ENCODE measurements at places on chromosomes 3 and 15. TPM values are rescaled to one million over a fixed set of nuclear protein-coding genes. Genes with fewer than 3 reads are reported as not detected.

Gene PLSCR2
- 2.6 TPM for total RNA-seq

Gene TIMP4
- total RNA-seq, result 16.5 TPM

Gene CCRL2
- 6.3 TPM for total RNA-seq

Gene ZMAT3
- 16.7 TPM for total RNA-seq

Gene ZNF620
- total RNA-seq, result 5.4 TPM

Gene HDDC3
- 19.5 TPM for total RNA-seq

Gene ROPN1
- not detected for total RNA-seq

Gene EEFSEC
- 20.0 TPM for total RNA-seq

Gene UROC1
- not detected for total RNA-seq

Gene NTRK3
- total RNA-seq, result 11.8 TPM

Gene LZTFL1
- total RNA-seq, result 24.5 TPM

GRCh38 chr3:151899996-151900395 is 26.6 kb downstream of the SUCNR1 start:
- DNase-seq, result no peak

DNA sequence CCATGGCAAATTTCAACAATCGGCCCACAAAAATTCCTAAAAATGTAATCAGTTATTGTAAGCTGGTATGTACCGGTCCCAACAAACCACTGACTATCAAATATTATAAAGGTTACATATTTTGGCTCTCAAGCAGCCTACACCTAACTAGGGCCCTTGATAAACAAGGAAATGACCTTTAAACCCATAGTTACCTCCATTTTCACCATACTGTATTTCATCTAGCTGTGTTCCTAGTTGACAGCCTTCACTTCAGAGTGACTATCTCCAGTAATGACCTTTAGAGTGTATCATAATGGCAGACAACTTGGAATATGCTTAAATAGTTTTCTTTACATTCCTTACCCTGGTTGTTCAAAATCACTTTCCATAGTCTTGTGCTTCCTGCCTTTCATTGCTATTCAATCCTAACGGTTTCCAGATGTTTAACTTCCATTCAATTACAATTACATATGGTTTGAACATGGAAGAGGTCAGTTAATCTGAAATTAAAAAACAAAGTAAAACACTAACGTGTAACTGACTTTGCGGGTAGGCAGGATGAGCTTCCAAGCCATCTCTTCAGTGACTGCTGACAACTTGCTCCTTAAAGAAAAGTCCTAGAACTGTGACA is 111.9 kb upstream of the TSC22D2 start:
- no peak for DNase-seq

- DNase-seq, result no peak
Measured at GRCh38 chr3:100811779-100812507, 102.6 kb downstream of the TFG start.

DNA sequence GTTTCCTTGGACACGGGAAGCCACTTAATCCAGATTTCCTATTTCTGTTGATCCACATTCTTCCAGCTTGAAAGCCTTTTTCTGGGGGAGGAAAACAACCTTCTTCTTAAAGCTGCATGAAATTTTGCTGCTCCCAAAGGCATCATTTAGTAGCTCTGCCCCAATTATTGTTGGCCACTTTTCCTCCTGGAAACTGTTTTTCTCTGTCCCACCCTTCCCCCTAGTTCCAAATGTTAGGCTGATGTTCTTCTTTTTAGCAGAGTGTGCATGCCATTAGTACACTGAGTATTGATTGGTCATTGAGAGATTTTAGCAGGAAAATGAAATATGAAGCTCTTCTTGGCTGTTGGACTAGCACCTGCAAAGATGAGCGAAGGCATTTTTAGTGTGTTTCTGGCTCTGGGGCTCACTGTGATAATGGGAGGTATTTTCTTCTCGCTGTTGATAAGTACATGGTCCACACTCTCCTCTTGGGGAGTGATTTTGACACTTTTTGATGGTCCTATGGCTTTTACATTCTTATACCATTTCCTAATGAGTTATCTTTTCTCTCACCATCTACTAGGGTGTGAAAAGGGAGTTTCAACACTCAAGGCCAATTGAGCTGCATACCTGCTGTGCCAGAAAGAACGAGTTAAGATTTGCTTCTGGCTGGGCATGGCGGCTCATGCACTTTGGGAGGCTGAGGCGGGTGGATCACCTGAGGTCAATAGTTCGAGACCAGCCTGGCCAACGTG is 200.5 kb downstream of the PTPRG start:
- DNase-seq, result no peak

DNA sequence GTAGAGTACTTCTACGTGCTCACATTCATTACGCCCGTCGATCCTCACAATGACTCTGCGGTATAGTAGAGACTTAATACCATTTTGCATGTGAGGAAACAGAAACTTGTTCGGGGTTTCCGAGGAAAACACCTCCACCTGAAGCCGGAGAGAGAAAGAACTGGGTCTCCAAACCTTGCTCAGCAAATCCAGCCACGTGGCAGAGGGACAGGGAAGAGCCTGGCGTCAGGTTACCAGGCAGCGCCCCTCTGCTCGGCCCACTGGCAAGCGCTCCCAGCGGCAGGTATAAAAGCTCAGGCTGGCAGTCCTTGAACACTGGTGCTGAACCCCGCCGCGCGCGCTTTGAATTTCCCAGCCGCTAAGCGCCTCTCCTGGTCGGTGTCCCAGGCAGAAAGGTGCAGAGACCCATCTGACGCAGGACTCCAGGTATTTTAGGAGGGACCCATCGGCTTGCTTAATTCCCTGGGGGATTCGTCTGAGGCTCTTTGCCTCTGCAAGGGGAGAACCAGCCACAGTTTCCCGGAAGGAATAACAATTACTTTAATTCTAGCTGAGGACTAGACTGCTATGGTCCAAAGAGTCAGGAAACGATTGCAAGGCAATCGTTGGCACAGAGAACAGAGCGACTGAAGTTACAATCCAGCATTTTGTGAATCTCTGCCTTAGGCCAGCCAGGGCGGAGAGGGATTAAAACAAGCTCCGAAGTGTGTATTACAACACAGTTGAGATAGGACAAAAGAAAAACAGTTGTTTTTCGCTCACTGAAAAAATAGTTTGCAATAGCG is at the start of gene C2CD4A:
C2CD4A (plus strand) TSS at position 315 of the 785 bp plus-strand sequence. CDS start 637 bp downstream, outside the sequence.
- DNase-seq, result peak; percentile 78

- DNase-seq, result no peak
Measured at GRCh38 chr3:39154280-39155021, 1.1 kb upstream of the CSRNP1 start.

- no peak for DNase-seq
Measured at GRCh38 chr3:177882124-177882648, 654.0 kb upstream of the KCNMB2 start.

DNA sequence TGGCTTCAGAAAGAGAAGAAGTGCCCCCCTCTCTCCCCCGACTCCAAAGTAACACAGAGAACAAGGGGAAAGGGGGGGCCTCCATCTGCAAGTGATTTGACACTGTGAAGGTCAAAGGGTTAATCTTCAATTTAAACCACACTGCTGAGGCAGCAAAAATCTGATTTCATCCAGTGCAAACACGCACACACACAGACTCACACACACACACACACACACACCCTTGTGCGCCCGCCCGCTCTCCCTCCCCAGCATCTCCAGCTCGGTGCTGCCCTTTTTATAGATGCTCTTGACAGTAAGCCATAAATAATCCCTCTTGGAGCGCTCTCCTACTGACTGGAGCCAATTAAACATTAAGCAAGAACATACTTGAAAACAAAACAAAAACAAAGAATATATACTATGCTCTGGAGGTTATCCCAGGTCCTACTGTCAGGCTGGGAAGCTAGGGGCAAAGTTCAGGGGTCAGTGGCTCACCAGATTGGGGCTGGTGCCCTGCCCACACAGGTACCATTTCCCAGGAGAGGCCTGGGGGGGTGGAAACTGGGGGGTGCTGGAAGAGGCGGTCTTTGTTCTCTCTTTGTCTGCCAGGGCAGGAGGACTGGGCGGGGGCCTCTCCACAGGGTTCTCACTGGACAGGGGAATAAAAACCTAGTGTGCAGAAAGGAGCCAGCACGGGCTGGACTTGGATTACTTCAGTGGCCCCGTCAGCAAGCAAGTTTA is 16.3 kb downstream of the BMF start:
- peak; percentile 80 for DNase-seq

DNA sequence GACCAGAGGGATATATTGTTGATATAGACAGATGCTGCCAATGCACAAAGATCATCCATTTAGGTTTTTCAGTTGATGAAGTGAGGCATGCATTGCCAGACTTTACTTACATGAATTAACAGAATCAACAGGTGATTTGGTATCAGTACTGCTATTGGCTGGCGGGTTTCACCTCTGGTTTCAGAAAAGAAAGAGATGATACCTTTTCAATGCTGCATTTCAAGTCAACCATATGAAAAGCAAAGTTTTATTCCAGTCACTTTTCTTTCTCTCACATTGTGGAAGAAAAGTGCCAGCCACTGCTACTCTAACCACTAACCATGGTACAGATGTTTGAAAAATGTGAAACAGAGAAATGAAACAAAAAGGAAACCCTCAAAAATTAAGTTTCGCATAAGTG is 289.1 kb downstream of the TIGIT start:
- no peak for DNase-seq

DNA sequence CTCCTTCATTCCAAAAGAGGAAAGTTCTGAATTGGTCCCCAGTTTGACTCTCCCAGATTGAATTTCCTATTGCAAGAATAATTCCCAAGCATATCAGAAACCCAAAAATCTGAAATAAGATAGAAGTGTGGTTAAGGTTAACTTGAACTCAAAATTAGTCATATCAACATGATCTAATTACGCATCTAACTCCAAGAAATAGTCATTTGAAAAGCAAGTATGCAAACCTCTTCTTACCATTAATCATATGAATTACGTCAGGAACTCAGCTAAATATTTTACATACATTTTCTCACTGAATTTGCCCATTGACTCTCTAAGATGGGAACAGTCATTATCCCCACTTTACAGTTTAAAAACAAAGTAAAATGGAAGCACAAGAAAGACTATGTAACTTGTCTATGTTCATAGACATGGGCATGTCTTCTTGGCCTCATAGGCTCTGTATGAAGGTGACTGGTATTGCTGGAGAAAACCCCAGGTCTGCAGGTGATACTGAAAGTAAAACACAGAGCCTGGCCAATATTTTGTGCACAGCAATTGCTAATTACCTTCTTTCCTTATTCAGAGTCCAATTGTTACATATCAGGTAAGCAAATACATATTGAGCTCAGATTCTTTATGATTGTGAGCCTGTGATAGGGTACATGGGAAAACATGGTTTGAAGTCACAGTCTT is 139.2 kb downstream of the ATP8B4 start:
- no peak for DNase-seq

DNA sequence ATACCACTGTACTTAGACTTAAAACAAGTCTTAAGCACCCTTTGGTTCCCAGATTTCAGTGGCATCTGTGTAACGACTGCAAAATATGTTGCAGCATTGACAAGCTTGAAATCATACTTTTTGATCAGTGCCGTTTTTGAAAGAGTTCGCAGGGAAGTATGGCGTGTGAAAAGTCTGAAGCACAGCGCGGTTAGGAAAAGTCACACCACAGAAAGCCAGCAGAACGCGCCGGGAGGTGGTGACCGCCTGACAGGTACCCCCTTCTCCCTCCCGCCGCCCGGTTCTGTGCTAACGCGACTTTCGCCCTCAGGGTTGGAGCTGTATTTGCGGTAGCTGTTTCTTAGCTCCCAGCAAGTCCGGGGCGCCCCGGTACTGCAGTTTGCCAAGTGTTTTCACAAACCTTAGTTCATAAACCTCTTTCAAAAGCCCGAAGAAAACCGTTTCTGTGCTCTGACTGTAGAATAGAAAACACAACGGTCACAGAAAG is 481 bp upstream of the CRYBG3 start:
- peak; percentile 56 for DNase-seq

DNA sequence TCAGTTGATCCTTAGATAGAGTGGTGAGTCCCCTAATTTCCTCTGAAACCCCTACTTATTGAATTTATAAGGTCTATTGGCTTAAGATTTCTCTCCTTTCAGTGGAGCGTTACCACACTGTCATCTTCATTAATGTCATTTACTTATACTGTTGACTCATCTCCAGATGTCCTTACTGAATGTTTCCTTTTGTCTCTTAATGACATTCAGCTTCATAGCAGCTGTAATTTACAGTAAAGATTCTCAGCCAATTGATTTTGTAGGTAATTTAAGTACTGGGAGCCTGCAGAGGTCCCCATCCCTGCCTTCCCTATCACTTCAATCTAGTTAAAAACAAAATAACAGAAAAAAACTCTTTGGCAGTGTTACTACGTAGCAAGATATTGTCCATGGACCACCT is 18.8 kb downstream of the STX19 start:
- no peak for DNase-seq

GRCh38 chr3:107240183-107241091 is 136.8 kb upstream of the CCDC54 start:
- DNase-seq, result peak; percentile 75

- no peak for DNase-seq
Measured at GRCh38 chr3:86814918-86815655, 175.9 kb downstream of the VGLL3 start.

DNA sequence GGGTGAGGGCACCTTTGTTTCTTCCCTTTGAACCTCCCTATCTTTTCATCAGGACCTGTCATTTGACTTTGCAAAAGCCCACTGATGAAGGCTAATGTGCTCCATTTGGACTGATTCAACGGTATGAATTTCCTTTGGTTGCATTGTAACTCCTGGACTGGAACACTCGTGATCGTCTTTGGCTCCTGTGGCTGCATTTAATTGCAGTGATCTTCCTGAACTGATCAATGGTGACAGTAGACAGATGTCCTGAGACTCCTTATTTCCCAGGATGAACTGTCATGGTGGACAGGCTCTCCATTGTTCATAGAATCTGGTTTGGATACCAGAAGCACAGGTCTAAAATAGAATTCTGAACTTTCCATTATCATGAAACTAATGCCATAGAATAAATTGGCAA is 224.8 kb upstream of the GAP43 start:
- DNase-seq, result no peak

DNA sequence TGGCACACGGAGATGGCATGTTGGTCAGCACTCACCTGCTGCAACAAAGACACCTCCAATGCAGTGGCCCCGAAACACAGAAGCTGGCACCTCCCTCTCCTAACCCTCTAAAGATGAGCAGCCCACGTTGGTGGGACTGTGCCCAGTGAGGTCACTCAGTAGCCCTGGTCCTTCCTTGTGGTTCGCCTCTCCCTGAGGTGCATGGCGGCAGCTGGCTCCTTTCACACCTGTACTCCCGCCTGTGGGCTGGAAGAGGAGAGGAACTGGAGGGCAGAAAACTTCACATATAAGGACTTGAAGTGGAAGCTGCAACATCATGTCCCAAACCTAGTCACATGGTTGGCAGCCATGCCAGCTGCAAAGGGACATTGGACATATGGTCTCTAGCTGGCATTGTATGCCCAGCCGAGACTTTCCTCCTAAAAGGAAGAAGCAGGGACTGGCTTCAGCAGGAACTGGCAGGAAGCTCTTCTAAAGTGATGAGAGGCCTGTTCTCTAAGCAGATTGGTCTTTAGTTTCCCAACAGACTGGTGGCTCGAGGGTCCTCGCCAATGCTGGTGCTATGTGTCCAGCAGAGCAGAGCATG is 10.8 kb upstream of the C3orf22 start:
- no peak for DNase-seq

- no peak for DNase-seq
Measured at GRCh38 chr3:83843716-83844115, 1115.1 kb upstream of the CADM2 start.

- no peak for DNase-seq
Measured at GRCh38 chr15:78263351-78263781, 996 bp upstream of the DNAJA4 start.

GRCh38 chr3:115864911-115865310 is 241.6 kb downstream of the GAP43 start:
- no peak for DNase-seq

GRCh38 chr3:12924437-12924836 is 83.1 kb upstream of the RPL32 start:
- no peak for DNase-seq

All from ureter (tissue), 1 donor.